CD4-positive, alpha-beta T cell treated with Interleukin-6 at 100 ng/mL for 8 hours (primary cell): ENCODE measurements at places on chromosomes 2 and 18.
A peak's percentile ranks its signal among the peaks of the same experiment; 100 is the strongest.

GRCh38 chr2:153071090-153071489 is 352.7 kb downstream of the ARL6IP6 start:
- DNase-seq = no peak

GRCh38 chr2:2845267-2845666 is 514.2 kb upstream of the MYT1L start:
- no peak for DNase-seq

DNA sequence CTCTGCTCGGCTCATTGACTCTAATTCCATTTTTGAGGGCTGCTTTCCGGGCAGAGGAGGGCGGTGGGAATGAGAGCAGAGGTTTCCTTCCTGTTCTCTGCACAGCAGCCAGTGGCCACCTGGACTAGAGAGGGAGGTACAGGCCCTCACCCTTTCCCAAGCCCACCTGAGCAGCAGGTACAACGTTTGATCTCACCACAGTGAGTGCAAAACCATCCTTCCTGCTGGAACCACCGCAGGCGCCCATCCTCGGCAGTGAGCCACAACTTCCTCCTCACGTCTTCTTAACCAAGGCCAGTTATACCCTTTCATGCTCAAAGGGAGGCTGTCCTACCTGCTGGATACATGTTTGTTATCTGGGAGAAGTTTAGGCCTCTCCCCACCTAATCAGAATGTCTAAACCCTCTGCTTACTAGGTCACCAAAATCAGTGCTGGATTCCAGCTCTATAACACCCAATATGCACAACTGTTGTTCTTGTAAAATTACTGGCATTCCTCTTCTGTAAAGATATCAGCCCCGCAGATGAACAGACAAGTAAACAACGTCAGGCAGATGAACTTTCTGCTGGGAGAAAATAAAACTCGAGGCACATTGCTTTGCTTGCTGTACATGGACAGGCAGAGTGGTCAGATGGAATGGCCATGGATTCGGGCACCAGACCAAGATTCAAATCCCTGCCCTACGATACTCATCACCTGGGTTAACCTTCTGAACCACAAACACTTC is 191.4 kb downstream of the SH3RF3 start:
- DNase-seq = peak; percentile 8

GRCh38 chr2:42164046-42164445 is 5.1 kb upstream of the EML4 start:
- DNase-seq = no peak

DNA sequence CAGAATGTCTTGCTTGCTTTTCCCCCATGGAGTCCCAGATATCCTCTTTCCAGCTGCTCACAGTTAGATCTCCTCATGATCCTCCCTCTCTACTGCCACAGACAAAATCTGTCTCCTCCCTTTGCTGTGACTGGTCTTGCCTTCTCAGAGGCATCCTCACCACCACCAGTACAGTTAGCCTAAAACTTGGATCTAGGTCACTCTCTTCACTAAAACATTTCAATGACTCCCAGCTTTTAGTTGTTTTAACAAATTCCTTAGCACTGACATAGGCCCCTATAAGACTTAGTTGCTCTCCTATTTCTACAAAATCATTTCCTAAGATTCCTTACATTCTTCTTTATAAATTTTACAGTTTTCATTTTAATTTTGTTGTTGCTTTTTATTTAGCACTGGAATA is 734.2 kb upstream of the CHAC2 start:
- DNase-seq = no peak

DNA sequence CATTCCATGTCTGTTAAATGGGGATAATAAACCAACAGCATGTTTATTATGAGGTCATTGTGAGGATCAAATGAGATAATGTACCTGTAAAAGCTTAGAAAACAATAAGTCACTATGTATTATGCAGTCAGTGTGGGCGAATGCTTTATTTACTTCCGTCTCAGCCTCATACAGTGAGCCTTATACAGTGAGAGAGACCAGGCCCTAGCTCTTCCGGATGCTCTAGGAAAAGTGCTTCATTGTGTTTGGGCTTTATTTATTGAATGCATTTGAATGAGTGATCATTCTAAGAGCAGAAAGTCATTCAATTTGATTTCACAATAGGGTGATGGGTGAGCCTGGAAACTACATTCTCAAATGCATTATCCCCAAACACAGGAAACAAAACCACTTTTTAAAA is 603.9 kb upstream of the FANCL start:
- no peak for DNase-seq

DNA sequence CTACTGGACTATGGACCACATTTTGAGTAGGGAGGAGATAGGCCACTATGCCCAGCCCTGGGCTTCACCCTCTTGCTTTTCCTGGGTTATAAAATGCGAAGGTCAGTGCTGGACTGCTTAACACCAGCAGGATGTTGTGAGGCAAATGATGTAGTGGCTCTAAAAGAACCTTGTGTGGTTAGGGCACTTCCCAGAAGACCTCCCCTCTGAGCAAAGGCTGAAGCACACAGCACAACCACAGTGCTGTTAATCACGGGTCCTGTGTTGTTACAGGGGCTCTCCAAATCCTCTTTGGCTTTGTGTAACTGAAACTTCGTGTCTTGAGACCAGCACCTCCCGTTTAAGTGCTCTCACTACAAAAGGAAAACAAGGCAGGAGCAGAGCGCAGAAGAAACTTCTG is 166.9 kb downstream of the KLHL29 start:
- DNase-seq = no peak

GRCh38 chr18:26614374-26614773 is 66.0 kb upstream of the KCTD1 start:
- no peak for DNase-seq

GRCh38 chr2:36403675-36404230 is 48.2 kb downstream of the CRIM1 start:
- peak; percentile 21 for DNase-seq

- DNase-seq = no peak
These were observed 786 bp upstream of the TMEM200C start for GRCh38 chr18:5895876-5896740.

DNA sequence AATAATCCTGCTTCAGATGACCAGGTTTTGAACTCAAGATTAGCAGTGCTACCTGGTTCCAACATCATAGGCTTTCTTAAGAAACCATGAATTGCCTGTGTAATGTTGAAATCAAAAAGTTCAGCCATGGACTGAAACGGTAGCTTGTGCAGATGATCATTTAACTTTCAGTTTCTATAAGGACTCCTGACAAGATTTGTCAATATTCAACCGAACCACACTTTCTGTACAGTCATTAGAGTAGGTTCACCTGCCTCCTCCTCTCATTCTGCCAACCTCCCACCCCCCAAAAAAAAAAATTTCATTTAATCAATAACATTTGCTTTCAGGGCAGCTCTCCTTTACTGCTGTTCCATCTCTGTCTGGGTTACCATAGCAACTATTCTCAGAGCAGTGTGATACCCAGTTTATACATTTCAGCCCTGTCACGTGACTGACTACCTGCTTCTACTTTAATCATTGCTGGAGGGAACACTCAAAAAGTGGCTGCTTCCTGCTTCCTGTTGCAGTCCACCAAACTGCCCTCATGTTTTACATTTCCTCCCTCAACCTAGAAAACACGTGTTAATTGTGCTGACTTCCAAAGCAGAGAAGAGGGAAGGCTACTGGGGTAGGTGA is 275.5 kb downstream of the SS18 start:
- no peak for DNase-seq

DNA sequence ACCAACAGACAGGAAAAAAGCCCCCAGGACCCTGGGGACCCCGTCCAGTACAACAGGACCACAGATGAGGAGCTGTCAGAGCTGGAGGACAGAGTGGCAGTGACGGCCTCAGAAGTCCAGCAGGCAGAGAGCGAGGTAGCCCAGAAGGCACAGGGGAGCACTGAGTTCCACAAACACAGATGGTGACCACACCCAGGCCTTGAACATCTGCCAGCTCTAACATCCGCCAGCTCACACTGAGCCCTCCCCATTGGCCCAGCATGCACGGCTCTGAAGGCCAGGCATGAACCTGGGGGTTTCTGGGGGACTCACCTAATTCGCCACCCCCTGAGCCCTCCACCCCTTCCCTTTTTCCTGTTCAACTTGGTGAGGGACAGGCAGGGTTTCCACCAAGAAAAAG is 25.6 kb upstream of the PRLH start:
- DNase-seq = no peak

- DNase-seq = no peak
These were observed 298.1 kb downstream of the GALR1 start for GRCh38 chr18:77547757-77548156.

DNA sequence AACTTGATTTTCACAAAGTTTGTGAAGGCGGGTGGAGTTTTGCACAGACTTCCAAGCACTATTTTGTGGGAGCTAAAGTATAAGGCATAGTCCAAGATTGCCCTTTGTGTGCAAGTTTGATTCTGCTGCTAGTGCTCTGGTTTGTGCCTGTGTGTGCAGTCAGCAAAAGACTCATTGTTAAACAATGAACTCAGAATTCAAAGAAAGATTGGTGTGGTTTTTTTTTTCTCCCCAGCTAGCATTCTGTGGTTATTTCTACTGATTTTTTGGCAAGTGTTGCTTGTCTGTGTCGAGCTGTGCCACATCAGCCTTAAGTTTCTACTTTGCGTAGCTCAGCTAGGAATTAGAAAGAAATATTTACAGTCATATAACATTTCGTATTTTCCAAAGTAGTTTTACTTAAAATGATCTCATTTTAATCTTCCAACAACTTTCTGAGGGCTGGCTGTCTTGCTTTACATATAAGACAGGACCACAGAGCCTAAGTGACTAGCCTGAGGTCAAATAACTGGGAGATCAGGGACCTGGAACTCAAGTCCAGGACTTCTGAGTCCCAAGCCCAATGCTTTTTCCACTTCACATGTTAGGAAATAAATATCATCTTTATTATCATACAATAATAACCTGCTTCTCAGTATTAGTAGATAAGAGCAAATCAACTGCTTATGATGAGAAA is 69.8 kb downstream of the BABAM2 start:
- DNase-seq = peak; percentile 8

GRCh38 chr18:72086421-72086820 is 457.7 kb downstream of the CBLN2 start:
- no peak for DNase-seq

- DNase-seq = no peak
These were observed 4.4 kb downstream of the EVX2 start for GRCh38 chr2:176079285-176079830.
